Fibroblast of skin of right quadriceps (primary cell): ENCODE measurements at places on chromosomes 1 and 21.

DNA sequence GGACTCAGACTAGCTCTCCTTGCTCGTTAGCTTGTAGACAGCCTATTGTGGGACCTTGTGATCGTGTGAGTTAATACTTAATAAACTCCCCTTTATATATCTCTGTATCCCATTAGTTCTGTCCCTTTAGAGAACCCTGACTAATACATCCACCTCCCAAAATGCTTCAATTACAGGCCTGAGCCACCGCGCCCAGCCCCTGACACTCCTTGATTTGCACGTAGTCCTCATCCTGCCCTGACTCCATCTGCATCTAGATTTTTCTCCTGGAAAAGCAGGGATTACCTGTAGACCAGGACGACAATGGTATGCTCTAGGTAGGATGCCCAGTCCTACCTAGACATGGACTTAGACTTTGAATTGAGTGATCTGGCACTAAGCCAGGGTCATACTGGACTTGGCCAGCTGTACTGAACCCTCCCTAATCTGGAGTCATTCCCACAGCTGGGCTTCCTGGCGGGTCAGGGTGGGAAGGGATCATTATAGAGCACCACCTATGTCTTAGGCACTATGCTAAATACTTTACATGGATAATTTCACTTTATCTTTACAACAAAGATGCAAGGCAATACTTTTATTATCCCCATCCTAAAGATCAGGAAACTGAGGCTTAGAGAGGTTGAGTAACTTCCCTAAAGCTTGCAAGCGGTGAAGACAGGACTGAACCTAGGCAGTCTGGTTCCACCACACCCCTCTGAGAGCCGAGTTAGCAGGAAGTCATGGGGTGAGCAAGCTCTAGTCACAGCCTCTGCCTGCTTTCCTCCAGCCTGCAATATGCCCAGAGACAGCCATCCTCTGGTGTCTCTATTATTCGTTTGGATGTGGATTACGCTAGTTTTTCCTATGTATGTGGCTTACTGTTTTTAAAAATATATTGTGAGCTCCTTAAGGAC lies 89.4 kb downstream of the DTL start:
- peak; percentile 11 for DNase-seq

- DNase-seq: peak; percentile 77
Observed at GRCh38 chr1:150507912-150508864, at the start of gene ECM1. TSS of gene ECM1 (plus strand) at chr1:150508109. CDS start at chr1:150508210, 101 bp downstream.

GRCh38 chr1:13775916-13776315 lies 75.9 kb downstream of the PRDM2 start:
- DNase-seq: peak; percentile 64

DNA sequence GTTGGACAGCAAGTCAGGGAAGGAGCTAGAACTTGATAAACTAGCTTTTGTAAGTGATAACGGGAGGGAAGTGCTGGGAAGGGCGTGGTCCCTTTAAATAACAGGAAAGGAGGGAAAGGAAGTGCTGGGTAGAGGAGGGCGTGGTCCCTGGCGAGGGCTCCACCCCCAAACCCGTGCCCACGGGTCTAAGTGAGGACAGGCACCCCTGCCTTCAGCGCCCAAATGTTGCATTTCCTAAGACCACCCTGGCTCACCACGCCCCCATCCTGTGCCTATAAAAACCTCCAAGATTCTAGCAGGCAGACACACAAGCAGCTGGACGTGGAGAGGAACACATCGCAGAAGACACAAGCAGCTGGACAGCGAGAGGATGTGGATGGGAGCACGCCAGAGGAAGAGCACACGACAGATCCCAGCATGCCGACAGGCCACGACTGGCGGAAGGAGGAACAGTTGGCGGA lies 58.5 kb downstream of the PALMD start:
- no peak for DNase-seq

GRCh38 chr21:42500736-42501135 lies 4.7 kb upstream of the RSPH1 start:
- no peak for DNase-seq

DNA sequence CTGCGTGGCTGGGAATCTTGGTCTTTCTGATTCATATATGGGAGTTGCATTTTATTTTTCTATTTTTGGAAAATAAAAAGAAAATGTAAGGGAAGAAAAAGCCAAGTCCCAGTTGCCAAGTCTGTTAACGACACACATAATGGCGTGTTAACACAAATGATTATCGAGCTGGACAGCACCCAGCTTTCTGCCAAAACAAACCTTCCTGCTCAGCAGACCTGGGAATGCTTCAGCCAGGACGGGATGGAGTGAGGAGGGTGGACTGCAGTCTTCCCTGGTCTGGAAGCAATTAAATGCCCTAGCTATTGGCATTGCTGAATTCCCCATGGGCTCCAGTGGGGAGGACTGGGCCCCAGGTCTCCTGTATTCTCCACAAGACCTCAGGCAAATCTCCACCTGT lies 184.2 kb upstream of the USP24 start:
- DNase-seq: peak; percentile 31

- peak; percentile 47 for DNase-seq
Observed at GRCh38 chr1:31666263-31666963, 21.7 kb upstream of the PEF1 start.

DNA sequence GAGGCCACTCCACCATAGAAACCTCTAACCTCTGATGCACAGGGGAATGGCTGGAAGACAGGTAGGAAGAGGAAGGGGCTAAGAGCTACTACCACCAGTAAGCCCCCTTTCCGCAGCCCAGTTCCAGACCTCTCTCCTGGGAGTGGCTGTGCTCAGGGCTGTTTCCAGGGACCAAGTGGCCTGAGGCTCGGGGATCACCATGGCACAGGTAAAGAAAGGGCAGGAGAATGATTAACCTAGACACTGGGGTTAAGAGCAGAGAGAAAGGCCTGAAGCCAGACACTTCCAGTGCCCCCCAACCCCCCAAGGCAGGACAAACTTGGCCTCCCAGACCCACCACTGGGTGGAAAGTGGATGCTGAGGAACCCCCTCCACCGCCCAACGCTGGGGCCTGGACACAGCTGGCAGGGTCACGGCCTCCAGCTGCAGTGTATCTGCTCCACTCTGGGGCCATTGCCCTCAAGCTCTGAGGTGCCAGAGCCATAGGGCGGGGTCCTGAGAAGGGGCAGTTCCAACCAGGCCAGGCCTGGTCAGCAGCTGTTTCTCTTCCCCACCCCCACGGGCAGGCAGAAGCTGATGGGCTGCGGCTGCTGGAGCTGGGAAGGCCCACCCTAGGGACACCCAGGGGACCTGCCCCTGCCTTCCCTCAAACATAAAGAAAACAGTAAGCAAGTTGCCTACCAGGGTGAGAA lies 2.6 kb downstream of the TAGLN2 start:
- no peak for DNase-seq

DNA sequence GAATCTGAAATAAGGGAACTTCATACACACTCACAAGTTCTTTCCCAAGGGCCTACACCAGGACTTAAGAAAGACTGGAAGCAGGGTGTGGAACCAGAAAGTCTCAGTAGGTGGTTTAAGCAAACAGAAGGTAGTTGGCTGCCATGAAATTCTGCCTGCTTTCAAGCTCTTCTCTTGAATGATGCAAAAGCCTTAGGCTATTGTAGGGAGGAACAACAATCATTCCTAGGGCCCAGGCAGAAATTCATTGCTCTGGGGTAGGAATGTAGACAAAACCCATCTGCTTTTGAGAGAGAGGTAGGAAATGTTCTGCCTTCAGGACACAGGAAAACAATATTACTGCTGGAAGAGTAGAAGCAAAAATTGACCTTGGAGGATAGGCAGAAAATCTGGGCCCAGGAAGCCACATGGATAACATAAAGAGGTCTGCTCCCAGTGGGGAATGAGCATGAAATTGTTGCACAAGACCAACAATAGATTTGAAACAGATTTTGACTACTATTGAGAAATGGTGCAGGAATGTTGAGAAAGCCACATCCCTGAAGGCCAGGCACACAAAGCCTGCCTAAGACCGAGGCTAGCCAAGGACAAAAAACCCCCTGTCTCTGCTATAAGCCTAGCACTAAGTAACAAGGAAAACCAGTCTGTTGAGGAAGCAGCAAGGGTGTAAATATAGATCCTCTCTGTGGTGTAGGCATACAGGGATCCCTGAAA lies 22.7 kb upstream of the SFT2D2 start:
- peak; percentile 97 for DNase-seq

DNA sequence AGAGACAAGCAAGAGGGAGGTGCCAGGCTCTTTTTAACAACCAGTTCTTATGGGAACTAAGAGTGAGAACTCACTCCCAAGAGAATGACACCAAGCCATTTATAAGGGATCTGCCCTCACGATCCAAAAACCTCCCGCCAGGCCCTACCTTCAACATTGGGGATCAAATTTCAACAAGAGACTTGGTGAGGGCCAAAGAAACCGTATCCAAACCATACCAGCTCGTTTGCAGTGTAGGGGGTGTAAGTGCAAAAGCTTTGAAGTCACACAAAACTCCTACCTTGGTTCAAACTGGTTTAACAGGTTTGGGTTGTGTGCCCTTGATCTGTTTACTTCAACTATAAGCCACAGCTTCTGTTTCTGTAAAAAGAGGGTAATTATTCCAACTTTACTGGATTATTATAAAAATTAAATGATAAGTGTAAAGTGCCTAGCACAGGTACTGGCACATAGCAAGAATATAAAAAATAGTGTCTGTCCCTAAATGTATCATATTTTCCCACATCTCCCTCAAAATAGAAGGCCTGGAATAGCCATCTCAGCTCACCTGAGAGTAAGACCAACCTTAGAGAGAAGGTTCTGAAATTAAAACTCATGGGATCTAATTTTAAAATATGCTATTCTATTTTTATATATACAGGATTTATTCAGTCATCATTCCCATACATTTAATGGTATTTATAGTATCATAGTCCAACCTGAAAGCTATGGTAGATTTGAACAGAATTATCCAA lies 7.0 kb upstream of the USP25 start:
- DNase-seq: no peak

DNA sequence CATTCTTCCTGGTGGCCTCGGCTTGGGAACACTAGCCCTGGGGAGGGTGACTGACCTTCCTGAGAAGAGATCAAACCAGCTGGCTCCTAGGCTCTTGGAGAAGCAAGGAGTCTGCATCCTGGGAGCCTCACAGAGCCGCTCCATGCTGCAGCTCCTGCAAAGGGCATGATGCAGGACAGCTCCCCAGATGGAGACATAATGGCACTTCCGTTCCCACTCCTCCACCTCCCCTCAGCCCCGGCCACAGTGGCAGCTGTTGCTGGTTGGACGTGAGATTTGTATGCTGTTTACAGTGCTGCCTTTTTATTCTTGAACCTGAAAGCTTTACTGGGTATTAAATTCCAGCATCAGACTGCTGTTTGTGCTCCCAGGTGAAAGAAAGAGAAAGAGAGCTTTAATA lies 83.7 kb upstream of the CTTNBP2NL start:
- DNase-seq: no peak

- peak; percentile 95 for DNase-seq
Observed at GRCh38 chr1:154474802-154475201, 27.2 kb upstream of the TDRD10 start.

DNA sequence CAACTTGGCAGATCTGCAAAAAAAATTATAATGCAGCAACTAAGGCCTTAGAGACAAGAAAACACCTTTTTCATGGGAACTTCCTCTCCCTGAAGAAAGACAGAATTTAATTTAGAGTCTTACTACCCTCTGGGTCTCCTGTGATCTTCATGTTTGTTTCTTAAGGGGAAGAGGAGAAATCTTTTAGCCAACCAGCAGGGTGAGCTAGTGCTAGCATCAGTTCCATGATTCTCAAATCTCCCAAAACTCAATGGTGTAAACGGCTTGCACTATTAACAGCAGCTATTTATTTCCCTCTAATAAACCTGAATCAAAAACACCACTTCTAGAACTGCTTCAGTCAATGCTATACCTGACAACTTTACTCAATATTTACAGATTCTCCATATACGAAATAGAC lies 3.8 kb downstream of the ZNF644 start:
- no peak for DNase-seq

- peak; percentile 68 for DNase-seq
Observed at GRCh38 chr1:63615768-63616420, 22.7 kb downstream of the PGM1 start.

GRCh38 chr1:59453297-59453968 lies 156.5 kb downstream of the FGGY start:
- no peak for DNase-seq

- peak; percentile 91 for DNase-seq
Observed at GRCh38 chr1:198623752-198624647, 14.8 kb upstream of the PTPRC start.

DNA sequence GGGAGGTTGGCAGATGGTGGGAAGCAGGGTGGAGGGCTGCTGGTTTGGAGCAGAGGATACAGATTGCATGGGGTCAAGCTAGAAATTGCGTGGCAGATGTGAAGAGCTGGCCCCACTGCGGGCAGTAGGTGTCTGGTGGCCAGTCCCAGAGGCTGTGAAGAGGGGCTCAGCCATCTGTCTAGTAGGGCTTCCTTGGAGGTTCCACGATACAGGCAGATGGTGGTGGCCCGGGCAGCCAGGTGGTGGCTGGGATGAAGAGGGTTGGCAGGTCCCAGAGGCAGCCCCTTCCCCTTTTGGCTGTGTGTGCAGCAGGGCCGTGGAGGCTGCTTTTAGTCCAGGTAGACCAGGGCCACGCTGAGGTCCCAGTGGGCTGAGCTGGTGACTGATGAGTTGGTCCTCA lies 16.6 kb downstream of the PSEN2 start:
- no peak for DNase-seq

DNA sequence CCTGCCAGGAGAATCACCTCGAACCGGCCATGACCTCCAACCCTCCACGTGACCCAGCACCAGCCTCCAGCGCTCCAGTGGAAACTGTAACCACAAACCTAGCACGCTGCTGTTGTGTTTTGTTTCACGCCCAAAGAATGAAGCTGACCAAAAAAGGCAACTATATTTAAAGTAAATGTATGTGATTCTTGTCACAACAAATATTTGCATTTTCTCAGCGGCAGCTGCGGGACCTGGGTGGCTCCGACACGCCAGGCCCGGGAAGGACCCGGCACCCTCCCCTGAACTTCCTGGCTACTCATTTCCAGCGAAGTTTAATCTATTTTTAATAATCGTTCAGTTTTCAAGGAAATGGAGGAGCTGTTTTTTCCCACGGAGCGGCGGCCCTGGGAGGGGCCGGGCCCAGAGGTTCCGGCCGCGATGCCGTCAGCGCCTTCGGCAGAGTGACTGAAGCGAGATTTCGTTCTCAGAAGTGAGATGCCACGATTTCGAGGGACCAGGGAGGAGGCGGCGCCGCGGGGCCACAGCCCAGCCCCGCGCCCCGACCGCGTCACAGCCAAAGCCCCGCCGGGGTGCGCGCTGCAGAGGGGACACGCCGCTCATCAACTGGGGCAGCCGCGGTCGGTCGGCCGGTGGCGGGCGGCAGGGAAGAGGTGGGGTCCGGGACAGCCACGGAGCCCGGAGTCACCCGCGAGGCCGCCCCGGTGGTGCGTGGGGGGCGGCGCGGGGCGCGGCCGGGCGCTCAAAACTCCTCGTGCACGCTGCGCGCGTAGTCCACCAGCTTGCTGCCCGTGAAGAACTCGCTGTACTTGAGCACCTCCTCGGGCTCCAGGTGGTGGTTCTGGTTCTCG lies 3.0 kb upstream of the TNFRSF4 start:
- no peak for DNase-seq

DNA sequence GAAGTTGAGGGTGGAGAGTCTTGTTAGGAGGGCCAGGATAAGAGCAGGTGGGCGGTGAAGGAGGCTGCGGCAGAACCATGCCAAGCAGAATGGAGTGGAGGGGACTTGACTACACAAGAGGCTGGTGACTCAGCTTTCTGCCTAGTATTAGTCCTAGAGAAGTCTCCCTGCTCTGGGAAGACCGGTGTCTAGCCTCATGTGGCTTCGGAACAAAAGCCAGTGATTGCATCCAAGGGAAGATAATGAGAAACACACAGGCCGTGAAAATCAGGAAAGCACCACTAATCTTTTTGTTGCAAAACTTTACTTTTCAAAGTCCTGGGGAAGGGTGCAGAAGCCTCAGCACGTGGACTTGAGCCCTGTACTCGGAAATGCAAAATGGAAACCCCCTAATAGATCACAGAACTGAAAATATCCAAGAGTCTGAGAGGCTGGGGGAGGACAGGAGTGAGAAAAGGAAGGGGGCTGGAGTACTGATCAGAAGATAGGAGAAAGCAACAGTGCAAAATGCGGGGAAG lies 31.4 kb downstream of the DDR2 start:
- peak; percentile 90 for DNase-seq
